Fibroblast of the conjunctiva (primary cell): ENCODE measurements at places on chromosomes 6 and 20.
A peak's percentile ranks its signal among the peaks of the same experiment; 100 is the strongest.

- DNase-seq, result no peak
These were observed 693.0 kb upstream of the MAP3K7 start for GRCh38 chr6:91279740-91280493.

GRCh38 chr6:166959911-166960608, 3.7 kb upstream of the RNASET2 start:
- no peak for DNase-seq

DNA sequence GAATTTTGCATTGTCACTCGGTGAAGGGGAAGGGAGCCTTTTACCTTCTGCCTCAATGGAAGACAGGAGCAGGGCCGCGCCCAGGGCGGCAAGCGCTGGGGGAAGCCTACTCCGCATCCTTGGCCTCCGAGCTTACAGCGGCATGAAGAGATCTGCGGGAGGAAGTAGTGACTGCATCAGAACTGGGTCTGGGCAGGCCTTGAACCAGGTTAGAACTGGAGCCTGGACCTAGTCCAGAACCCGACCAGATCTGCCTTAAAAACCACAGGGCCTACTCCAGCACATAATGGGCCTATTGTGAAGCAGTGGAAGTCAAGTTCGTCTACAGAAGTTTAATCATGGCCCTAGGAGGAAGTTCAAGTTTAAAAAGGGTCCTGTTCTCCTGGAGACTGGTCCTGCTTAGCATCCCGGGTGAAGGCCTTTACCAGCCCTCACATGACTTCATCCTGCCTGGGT, 3.1 kb downstream of the COL12A1 start:
- no peak for DNase-seq

GRCh38 chr20:44811150-44811685, 872 bp upstream of the RIMS4 start:
- DNase-seq, result no peak

DNA sequence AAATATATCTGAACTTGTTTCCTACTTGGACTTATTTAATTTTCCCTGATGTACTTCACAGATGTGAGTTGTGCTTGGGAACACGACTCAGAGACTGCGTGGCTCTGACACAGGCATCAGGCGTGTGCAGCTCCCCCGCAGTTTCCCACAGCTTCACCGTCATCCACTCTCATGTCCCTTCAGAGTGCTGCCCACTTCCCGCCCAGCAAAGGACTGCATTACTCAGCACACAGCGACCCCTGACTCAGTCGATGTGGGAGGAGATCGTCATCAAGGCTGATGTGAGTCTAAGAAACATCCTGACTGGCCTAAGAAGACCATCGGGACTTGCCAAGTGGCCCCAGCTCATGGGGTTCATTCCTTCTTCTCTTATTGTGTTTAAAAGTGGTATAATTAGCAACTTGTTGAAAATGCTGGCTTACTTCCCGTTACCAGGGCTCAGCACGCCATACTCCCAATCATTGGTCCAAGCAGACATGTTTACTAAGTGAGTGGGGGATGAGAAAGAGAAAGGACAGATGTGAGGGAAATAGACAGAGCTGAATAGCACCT, 539.4 kb upstream of the JARID2 start:
- DNase-seq, result peak; percentile 82

GRCh38 chr6:84967965-84968364, 203.6 kb upstream of the TBX18 start:
- no peak for DNase-seq

DNA sequence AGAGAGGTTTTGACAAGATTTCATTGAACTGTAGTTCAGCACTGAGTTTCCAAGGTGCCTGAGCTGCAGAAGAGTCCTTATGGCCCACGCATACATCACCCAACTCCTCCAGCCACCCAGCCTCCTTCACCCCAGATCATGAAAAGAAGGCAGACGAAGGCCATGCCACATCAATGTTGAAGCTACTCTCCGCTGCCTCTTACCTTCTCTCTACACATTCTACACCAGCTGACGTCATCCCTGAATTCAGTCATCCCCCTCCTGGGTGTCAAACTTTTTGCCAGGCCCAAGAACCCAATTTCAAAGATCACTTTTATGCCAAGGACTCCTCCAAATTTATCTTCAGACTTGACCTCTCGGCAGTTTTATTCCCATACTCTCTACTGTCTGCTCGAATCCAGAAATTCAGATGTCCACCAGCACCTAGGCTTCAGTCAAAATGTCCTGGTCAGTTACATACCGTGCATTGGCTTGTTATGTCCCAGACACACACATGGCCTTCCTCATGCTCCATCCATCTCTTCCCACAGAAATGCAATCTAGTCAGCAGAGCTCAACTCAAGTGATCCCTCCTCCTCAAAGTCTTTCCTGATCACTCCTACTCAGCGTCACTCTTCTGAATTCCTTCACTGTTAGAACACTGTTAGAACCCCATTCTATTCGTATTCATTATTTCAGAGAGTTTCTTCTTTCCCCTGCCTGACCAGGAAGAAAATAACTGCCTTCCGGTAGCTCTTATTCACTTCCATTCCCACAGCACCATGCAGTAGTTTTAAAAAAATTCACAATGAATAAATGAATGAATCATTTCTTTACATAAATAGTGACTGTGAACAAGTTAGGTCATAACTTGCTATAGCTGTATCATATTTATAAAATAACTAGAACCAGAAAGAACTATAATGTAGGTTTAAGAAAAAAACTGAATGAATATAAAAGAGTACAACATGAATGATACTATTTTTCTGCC, 11.5 kb downstream of the ATXN1 start:
- no peak for DNase-seq

DNA sequence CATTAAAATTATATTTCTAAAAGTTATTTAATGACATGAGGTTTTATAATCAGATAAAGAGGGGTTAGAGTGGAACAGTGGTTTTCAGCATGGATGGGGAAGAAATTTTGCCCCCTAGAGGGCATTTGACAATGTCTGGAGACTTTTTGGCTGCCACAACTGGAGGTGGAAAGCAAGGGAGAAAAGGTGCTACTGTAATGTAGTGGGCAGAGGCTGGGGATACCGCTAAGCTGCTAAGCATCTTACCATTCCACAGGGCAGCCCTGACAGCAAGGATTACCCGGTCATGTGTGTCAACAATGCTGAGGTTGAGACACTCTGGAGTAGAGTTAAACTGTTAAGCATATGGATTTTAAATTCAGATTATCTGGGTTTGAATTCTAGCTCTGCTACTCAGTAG, 52.9 kb upstream of the FABP7 start:
- no peak for DNase-seq

DNA sequence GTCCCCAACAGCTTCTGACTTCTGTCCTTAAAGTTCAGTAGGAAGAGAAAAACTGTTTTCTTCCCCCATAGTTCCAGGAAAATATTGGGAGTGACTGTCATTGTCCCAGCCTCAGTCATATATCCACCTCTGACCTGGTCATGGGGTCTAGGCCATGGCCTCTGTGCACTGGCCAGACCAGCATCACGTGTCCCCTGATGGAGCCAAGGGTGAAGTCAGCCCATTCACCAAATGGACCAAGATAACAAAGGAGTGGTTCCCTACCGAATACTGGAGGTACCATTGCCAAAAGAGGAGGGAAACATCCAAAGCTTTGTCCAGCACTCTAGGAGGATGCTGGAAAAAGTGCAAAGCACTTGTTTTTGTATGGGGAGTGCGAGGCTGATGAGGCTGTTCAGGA, 395.4 kb downstream of the TAF4 start:
- no peak for DNase-seq

GRCh38 chr6:139919107-139920026, 544.9 kb upstream of the CITED2 start:
- DNase-seq, result no peak

DNA sequence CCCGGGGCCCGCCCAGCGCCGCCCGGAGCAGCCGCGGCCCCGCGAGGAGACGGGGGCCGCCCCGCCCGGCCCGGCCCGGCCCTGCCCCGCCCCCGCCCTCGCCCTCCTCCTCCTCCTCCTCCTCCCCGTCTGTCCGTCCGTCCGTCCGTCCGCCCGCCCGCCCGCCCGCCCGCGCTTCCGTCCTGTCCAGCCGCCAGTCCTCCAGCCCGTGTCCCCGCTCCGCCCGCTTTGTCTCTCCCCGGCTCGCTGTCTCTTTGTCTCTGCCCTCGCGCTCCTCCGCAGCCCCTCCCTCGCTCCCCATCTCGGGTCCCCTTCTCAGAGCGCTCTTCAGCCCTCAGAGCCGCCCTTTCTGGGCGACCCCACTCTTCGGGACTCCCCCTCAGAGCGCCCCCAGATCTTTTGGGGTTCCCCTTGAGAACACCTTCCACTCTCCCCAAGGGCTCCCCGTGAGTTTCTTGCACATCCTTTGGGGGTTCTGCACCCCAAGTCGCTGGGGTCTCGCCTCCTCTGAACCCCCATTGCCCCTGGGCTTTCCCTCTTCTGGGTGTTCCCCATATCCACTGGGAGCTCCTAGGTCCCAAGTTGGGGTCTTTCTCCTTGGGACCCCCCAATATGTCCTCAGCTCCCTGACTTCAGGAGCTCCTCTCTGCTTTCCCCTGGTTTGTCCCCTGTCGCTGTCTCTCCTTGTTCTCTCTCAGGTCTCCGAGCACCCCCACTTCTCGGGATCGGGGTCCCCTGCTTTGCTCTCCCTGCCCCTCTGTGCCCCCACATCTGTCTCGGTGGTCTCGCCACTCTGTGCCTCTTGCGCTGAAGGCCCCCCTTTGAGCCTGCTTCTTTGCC, 79.5 kb upstream of the MYL9 start:
- no peak for DNase-seq

GRCh38 chr6:135243871-135244796, 63.0 kb downstream of the MYB start:
- DNase-seq, result no peak

DNA sequence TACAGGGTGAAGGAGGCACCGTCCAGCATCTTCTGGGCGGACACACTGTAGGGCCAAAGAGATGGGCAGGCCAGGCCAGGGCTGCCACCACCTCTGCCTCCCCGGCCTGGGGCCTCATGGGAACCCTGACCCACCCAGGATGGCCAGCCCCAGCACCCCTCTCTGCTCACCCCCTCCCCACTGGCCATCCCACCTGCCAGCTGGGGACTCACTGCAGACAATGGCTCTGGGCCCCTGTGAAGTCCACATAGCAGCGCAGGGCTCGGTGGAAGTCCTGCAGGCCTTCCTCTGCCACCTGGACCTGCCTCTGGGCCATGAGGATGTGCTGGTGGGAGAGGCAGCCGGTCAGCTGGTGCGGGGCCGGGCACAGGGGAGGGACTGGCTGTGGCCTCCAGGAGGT, 3.6 kb upstream of the C20orf144 start:
- no peak for DNase-seq

GRCh38 chr20:2213401-2213800, 82.4 kb upstream of the TGM3 start:
- no peak for DNase-seq
